ENCODE measurements at places on chromosomes 2 and 18.
A peak's percentile ranks its signal among the peaks of the same experiment; 100 is the strongest.

DNA sequence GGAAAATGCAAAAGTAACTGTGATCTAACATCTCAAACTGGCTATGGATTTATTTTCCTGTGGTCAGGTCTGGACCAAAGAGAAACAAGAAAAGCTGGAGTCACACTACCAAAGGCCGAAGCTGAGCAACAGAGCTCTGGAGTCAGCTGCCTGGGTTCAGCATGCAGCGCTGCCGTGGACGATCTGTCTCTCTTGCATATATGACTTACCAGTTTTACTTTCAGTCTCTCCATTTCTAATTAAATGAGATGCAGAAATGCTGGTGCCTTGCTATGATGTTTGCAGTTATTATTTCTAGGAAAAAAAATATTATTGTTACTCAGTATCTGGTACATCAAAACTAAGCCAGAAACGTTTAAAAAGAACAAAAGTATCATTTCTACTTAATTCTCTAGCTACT lies 813.2 kb downstream of the RNF144A start:
- DNase-seq, result no peak

DNA sequence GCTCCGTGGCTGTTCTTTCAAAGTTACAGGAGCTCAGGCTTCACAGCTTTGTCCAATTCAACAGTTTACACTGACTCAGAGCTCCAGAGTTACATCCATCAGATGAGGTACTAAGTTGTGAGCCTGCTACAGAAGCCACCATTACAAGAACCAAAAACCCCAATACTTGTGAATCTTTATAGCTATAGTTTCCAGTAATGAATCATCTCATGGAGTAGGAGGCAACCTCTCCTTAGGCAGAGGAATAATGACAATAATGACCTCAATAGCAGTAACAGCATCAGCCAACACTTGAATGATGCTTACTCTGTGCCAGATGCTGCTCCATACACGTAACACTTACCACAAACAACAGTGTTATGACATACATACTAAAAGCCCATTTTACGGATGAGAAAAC lies 3.6 kb downstream of the ZC3H8 start:
- no peak for DNase-seq

GRCh38 chr18:59655676-59656075 lies 41.5 kb downstream of the CCBE1 start:
- no peak for DNase-seq

DNA sequence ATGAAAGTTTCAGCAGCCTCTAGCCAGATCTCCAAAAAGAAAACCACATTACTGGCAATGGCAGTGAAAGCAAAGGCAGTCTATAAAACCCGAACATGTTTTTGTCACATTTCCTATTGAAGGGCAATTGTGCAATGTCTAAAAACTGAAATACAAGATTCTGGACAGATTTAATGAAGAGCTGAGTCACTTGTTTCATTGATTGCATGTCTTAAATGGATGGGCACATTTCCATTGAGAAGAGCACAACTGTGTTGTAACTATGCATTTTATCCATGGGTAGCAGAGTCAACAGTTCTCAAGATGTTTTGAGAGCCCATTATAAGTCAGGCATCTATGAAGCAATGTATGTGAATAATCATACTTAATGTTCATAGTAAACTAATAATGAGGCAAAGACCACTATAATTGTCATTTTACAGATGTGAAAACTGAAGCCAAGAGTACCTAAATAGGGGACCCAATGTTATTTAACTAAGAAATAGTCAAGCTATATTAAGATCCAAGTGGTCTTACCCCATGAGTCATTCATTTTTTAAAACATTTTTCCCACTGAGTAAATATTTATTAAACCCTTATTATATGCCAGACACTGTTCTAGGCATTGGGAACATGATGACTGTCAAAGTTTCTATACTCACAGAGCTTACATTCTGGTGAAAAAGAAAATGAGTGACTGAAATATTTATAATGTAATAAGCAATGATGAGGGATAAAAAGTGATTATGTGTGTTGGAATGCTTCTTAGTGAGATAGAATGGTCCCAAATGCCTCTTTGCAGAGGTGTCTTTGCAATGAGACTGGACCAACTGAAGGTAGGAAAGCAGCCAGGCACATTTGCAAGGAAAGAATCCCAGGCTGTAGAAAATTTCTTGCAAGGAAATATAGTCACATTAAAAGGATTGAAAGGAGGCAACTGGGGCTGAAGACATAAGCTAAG lies 818.9 kb upstream of the ACVR2A start:
- no peak for DNase-seq

DNA sequence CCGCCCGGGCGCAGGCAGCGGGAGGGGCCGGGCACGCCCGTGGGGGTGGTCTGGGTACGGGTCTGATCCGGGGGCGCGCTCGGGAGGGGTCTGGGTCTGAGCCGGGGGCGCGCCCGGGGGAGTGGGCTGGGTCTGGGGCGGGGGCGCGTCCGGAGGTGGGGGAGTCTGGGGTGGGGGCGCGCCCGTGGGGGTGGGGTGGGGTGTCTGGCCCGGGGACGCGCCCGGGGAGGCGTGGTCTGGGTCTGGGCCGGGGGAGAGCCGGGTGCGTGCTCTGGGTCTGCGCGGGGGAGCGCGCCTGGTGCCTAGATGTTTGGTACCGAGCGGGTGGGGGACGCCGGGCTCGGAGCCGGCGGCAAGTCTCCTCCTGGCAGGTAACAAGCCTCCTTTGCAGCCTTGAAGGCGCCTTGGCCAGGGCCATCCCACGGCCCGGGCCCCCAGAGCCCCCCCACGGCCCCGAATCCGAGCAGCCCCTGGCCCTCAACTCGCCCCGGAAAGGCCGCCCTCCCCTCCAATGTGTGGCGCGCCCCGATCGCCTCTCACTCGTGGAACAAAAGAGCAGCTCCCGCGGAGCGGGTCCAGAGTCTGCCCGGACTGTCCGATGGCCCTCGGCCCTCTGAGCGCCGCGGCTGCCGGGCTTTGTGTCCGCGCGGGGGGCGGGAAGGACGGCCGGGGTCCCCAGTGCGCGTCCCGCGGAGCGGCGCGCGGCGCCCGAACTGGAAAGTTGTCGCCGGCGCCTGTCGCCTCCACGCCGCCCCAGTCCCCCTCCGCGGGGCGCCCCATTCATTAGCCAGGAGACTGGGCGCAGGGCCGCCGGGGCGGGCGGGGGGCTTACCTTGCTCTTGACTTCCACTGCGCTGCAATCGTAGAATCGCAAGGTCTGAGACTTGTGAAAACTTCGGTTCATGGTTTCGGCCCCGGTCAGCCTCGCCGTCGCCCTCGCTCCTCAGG lies 595 bp downstream of the PARD6G start:
- peak; percentile 92 for DNase-seq

GRCh38 chr18:23228102-23229061 lies 93.1 kb downstream of the CABLES1 start:
- no peak for DNase-seq

GRCh38 chr2:109331896-109332848 lies 203.2 kb downstream of the SH3RF3 start:
- peak; percentile 55 for DNase-seq
